ENCODE measurements at places on chromosomes 1 and 21.

GRCh38 chr1:29624320-29625083, 388.2 kb downstream of the PTPRU start:
- no peak for DNase-seq

DNA sequence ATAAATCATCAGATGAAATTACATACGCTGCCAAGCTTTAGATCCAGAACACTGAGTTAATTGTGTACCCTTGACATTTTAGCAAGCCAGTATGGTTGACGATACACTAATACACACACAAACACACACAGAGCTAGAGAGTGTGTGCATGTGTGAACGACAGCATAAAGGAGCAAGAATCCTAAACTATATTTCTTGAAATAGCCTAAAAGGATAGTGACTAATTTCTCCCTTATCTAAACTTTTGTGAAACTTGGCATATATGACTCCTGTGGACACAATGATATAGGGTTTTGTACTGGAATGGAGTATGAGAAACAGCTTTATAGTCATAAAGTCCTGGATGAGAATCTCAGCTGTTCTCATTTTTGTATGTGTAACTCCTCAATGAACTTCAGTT, 65.1 kb upstream of the DMRTA2 start:
- DNase-seq, result no peak

DNA sequence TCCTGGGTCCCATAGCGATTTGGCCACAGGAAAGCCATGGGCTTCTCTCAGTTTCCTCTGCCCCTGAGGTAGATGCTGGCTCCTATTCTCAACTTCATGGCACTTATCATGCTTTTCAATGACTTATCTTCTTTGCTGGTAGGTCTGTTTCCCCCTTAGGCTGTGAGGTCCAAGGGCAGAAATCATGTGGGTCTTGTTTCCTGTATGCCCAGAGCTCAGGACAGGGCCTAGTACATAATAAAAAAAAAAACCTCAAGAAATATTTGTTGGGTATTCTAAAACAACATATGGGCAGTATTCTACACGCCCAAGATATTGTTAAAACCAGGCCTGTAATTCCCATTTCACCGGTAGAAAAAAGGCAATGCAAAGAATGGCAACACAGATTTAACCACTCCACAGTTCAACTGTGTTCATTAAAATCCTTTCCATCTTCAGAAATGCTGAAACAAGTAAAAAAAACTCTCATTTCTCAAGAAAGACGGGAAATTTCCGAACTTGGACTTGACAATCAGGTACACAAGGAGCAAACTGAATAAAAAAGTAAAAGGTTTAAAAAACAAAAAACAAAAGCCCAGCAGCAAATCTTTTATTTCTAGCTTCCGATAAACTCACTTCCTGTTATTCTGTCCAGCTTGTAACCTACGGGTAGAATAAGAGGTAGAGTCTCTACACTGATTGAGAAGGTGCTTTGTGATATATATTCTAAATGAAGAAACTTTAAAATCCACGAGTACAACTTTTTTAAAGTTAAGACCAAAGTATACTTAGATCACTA, 6.3 kb upstream of the TDRD10 start:
- DNase-seq, result no peak

DNA sequence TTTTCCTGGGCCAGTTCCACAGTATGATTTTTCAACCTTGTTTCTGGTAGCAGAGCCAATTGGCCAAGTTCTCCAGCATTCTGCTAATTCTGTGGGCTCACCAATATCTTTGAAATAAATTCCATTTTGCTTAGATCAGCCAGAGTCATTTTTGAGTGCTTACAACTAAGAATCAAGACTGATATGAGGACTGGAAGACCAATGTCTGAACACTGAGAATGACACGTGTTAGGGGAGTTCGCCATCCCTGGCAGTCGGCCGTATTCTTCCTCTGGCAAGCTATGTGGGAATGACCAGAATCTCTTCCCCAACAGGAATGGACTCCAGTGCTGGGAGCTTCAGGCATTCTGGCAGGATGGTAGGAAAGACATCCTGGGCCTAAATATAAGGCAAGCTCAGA, 4.9 kb upstream of the TENT5C start:
- DNase-seq, result no peak

DNA sequence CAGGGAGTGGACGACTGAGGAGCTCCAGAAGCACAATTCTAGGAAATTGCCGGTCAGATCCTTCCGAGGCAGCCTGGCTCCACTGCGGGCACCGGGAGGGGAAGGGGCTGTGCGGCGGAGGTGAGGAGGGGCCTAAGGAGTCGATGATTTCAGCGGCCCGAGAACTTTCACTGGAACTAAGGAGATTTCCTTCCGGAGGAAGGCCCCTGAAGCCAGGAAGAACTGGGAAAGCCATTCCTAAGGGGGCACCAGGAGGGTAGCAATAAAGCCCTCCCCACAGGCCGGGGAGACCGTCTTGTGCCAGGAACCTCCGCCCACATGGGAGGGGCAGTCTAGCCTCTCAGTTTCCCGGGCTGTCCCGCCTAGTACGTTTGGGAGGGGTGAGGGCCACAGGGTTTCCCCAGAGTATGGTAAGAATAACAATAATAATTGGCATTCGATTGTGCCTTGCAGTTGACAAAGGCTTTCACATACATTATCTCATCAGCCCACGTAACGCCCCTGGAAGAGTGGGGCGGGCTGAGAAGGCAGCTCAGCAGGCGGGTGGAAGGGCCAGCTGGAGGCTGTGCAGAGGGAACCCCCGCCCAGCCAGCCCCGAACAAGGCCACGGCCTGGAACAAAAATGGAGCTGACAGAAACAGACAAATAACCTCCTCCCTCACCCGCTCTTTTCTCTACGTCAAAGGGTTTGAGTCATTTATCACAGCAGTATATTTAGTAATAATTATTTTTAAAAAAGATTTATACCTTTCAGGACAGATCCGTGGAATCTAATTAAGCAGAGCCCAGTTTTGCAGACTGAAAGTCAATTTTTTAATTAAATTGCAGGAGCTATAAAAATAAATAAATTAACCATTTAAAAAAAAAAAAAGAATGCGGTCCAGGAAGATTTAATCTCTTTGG, 19.8 kb downstream of the NPR1 start:
- no peak for DNase-seq

DNA sequence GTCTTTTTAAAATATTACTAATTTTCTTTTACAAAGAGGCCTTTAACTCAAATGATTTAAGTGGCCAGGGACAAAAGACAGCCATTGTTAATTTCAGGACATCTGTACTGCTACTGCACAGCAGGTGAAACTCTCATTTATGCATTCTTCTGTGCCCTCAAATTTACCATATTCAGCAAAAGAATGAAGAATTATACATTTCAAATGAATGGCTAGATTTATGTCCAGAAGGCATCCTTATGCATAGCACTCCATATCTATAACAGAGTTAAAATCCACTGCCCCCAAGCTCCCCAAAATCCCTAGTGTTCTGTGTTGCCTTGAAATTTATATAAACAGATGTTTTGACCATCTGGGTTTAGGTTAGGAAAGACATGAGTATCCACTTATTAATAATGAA, 202.6 kb downstream of the DNM3 start:
- DNase-seq, result no peak

GRCh38 chr21:29074007-29074376, 544 bp upstream of the CCT8 start:
- DNase-seq, result no peak

DNA sequence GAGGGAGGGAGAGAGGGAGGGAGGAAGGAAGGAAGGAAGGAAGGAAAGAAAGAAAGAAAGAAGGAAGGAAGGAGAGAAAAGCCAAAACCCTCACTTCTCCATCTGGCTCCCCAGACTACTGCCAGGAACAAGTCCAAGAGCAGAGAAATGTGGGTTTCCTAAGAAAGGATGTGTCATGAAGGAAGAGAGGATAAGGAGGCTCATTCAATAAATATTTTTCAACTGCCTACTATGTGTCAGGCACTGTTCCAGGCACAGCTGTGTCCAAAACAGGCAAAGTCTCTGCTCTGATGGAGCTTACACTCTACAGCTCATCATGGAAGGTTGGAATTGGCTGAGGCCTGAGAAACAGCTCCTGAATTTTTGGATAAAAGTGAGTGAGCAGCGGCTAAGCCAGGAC, 42.6 kb upstream of the ATP2B4 start:
- no peak for DNase-seq

DNA sequence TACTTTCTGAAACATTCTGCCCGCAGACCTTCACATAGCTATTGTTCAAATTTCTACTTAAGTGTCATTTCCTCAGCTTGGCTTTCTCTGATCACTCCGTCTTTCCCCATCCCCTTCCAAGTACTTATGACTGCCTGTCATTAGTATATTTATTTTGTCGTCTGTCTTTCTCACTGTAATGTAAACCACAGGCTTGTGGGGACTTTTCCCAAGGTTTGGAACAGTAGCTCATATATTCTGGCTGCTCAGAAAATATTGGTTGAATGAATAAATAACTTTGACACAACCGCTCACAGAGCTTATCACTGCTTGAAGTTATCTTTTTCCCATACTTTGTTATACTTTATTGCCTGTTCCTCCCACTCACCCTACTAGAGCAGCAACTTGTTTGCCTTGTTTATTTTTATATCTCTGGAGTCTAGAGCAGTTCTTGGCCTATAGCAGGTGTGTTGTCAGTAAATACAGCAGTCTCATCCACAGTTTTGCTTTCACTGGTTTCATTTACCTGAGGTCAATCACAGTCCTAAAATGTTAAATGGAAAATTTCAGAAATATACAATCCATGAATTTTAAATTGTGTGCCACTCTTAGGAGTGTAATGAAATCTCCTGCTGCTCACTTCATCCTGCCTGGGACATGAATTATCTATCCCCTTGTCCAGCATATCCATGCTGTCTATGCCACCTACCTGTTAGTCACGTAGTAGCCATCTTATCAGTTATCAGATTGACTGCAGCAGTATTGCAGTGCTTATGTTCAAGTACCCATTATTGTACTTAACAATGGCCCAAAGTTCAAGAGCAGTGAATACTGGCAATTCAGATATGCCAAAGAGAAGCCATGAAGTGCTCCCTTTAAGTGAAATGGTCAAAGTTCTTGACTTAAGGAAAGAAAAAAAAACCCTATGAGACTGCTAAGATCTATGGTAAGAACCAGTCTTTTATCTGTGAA, 2.4 kb upstream of the CNIH4 start:
- no peak for DNase-seq

DNA sequence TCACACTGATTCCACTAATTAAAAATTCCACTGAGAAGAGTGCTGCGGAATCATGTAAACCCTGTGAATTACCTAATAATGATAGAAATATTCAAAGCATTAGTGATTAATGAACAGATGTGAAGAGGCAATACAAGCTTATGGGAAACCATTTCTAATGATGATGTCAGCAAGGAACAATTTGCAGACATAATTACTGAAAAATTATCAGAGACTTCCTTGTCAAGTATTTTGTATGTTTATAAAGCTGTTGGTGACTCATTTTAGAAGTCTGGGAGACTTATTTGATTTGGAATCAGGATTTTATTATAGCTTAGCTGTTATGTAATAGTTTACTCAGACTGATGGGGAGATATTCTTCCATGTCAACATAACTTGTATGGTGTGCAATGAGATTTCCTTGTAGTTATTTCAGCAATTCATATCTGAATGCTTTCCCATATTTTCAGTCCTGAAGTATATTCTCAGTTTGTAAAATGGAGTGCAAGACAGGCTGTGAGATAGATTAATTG, 135.5 kb downstream of the TGFB2 start:
- DNase-seq, result no peak

- no peak for DNase-seq
Measured at GRCh38 chr1:160868141-160868540, 5.5 kb upstream of the CD244 start.

- no peak for DNase-seq
Measured at GRCh38 chr1:111480674-111481073, 6.9 kb downstream of the C1orf162 start.

- no peak for DNase-seq
Measured at GRCh38 chr1:201100169-201100930, 11.9 kb downstream of the CACNA1S start.

DNA sequence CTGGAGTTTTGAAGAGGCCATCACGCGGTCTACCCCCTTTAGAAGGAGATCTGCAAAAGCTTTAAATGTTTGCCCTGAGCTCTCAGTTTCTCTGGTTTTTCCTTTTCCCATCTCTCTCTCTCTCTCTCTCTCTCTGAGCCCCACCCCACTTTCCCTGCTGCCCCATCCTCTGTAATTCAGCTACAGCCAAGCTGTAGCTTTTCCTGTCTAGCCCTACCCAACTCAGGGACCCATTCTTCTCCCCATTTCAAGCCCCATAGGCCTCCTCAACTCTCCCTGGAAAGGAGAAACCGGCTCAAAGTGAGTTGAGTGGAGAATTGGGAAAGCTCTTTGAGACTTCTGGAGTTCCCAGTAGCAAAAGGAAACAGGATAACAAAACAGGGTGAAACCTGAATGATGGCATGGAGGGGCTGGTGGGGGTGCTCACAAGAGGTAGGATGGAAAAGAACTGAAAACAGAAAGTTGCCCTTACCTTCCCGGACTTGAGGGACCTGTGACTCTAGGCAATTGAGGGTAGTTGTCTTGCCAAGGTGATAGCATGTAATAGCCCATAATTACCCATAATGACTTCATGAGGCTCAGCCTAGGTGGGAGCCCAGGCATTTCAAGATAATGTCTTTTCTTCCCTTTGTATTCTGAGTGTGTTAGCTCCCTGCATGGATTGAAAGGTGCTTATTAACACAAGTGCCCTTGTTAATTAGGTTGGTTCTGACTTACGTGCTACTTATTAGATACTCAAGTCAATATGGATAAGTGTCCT, 84.9 kb downstream of the SLC16A1 start:
- DNase-seq, result no peak

DNA sequence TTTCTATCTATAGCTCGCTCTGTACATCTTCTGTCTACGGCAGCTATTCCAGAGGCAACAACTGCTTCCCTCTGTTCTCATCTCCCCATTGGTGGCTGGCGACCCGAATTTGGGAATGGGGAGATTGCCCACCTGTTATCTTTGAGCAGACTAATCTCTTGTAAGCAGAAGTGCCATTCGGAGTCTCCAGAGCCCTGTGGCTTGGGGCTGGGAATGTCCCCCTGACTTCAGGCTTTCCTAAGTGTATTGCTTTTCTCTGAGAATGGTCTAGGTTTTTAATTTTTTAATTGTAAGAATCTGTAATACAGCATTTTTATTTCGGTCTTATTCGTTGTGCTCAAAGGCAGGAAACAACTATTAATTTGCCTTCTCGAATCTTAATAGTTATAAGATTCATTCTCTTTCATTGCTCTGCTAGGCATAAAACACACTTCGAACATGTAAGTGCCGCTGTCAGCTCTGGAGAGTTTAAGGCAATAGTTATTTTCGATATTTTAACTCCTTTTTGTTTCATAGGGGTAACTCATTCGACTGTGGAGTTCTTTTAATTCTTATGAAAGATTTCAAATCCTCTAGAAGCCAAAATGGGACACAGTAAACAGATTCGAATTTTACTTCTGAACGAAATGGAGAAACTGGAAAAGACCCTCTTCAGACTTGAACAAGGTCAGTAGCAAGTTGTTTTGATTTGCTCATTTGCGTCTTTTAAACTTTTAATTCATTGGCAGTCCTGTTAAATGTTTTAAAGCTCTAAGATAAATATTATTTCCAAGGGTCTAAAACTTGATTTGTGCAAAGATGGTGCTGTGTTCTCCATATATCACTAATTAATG, 514 bp downstream of the AGL start:
- DNase-seq, result no peak

- DNase-seq, result no peak
Measured at GRCh38 chr1:3744646-3745045, 7.6 kb upstream of the CCDC27 start.

GRCh38 chr1:165490175-165490574, 45.2 kb upstream of the RXRG start:
- no peak for DNase-seq

All from astrocyte of the cerebellum (primary cell).